ENCODE measurements at places on chromosomes 5 and 9.

DNA sequence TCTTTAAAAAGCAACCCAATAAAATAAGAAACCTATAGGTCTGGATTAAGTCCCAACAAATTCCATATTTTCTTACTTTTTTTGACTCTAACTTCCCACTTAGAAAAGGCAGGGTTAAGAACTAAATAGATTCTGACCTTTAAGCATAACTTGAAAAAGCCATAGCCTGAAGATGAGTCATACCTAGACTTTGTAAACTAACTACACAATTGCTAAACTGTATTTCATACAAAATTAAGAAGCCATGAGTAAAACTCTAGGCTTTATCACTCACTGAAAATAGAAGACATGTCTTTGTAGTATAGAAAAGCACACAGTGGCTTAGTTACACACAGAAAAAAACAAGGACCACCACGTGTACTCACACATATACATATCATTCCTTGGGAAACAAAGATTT is 51.5 kb downstream of the MLLT3 start:
- no peak for DNase-seq

GRCh38 chr5:110383231-110383630 is 343.2 kb downstream of the TMEM232 start:
- DNase-seq, result no peak

GRCh38 chr5:78533356-78533755 is 115.2 kb downstream of the LHFPL2 start:
- no peak for DNase-seq

GRCh38 chr5:174589599-174589998 is 134.8 kb upstream of the MSX2 start:
- DNase-seq, result no peak

DNA sequence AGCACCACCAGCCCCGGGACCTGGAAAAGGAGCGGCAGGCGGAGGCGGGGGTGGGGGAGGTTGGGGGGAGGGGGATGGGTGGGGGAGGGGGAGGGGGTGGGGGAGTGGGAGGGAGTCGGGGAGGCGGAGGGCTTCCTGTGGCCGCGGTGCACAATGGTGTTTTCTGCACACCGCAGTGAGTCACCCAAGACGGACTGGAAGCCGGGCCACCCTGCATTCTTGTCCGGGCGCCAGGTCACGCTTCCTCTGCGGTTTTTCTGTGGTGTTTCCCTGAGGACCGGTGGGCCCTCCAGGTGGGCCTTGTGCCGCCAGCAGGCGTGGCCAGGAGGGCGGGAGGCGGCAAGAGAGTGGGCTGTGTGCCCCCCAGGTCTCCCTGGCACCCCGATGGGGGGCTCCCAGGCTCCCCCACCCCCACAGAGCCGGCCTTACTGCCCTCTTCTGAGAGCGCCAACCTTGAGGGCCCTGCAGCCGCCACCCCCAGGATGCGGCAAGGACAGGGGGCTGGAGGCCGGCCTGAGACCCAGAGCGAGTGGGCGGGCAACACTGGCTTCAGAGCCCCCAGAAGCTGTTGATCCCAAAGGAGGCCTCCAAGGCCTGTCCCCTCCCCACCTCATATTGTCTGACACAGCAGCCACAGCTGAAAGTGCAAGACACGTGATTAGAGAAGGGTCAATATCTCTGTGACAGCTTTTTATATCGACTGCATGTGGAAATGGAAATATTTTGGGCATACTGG is 11.1 kb downstream of the EXD3 start:
- peak; percentile 18 for DNase-seq

DNA sequence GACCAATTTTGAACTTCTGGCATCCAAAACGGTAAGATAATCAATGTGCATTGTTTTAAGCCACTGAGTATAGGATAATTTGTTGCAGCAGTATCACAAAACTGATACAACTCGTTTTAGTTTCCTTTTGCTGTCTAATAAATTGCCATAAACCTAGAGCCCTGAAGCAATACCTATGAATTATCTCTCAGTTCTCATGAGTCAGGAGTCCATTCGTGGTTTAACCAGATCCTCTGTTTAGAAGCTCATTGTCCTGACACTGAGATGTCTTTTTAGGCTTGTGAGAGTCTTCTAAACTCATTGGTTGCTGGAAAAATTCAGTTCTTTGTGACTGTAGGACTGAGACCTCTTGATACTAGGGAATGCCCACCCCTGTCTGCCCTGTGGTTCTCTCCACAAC is 262.9 kb downstream of the SEMA5A start:
- DNase-seq, result no peak

- no peak for DNase-seq
Observed at GRCh38 chr5:71862087-71862486, 143.0 kb downstream of the CARTPT start.

GRCh38 chr5:15385553-15385952 is 114.4 kb upstream of the FBXL7 start:
- DNase-seq, result no peak

DNA sequence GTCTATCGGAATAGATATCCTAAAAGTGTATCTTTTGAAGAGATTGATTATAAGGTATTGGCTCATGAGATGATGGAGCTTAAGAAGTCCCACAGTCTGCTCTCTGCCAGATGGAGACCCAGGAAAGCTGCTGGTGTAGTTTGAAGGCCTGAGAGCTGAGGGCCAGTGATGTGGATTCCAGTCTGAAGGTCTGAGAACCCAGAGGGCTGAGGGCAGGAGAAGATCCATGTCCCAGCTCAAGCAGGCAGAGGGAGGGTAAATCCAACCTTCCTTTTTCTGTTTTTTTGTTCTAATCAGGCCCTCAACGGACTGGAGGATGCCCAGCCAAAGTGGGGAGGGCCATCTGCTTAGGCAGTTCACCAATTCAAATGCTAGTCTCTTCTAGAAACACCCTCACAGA is 11.0 kb upstream of the ABL1 start:
- DNase-seq, result no peak

- no peak for DNase-seq
Observed at GRCh38 chr9:4668604-4669003, 2.3 kb upstream of the SPATA6L start.

- no peak for DNase-seq
Observed at GRCh38 chr5:139243425-139243970, 45.3 kb upstream of the SIL1 start.

DNA sequence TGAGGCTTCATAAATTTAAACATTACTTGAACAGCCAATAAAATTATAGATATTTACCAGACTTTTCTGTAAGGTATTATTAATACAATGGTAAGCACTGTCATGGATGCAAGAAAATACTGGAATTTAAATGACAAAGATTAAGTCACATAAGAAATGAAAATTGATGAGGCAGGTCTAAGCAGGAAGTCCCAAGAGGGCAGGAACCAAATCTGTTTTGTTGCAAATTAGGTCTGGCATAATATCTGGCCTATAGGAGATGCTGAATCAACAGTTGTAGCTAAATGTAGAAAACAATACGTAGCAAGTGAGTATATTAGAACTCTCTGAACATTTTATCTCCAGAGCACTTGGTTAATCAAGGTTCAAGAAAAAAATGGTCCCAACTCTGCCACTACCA is 142.5 kb downstream of the EBF1 start:
- no peak for DNase-seq

- no peak for DNase-seq
Observed at GRCh38 chr5:139966856-139967255, 76.2 kb downstream of the NRG2 start.

DNA sequence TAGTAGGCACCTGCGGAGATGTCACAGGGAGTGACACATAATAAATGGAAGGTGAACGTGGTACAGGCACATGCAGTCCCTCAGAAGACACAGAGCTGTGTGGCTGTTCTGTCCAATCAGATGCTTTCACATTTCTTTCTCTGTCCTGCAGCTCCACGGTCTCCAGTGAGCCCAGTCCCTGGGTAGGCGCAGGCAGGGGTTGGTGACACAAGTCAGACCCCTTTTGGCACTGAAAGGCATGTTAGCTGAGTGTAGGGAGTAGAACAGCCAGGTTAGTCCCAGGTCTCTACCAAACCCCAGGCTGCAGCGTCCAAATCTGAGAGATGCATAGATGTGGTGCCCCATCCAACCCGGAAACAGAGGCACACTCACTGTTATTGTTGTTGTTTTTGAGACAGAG is 2.8 kb downstream of the SLC31A2 start:
- no peak for DNase-seq

- no peak for DNase-seq
Observed at GRCh38 chr9:114370251-114370967, 17.4 kb downstream of the AKNA start.

DNA sequence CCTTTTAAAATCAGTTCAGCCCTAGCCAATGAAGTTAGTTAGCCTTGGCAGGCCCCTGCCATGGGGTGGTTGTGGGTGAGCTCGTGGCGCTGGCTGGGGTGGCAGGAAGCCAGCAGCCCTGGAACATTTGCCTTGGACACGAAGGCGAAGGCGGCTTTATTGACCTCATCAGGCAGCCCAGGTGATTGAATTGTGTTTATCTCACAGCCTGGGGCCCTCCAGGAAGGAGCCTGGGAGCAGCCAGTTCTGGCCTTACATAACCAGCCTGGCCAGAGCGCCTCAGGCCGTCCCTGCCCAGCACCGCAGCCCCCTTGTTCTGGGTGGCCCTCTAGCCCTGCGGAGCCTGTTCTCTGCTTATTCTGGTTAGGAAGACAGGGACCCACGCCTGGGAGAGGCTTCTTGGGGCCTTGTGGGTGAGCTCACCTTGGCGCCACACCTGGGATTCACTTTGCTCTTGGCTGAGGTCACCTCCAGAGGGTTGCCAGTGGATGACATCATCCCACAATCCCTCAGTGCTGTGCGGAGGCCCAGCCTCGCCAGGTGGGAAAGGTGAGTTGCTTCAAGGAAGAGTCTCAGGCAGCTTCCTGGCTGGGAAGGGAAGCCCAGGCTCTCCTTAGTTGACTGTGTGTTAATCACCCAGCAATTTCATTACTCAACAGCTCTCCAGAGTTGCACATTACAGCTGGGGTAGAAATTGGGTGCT is 54.4 kb upstream of the RPL26L1 start:
- no peak for DNase-seq

DNA sequence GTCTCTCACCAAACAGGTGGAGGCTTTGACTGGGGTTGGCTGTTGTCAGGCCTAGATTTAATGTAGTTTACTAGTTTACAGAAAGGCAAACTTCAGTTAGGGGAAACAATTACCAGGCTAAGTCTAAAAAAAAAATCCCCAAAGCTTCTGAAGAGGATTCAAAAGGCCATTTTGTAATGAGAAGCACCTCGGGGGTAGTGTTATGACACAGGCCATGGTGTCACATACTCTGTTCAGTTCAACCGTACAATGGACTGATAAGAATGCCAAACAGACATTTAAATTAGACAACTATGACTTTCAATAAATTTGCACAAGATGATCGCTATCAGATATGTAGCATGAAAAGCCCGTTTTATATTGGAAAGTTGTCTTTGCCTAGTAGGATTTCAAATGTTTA is 120.1 kb upstream of the PCA3 start:
- DNase-seq, result no peak

- DNase-seq, result no peak
Observed at GRCh38 chr9:121564504-121565260, 65.0 kb upstream of the GGTA1 start.

DNA sequence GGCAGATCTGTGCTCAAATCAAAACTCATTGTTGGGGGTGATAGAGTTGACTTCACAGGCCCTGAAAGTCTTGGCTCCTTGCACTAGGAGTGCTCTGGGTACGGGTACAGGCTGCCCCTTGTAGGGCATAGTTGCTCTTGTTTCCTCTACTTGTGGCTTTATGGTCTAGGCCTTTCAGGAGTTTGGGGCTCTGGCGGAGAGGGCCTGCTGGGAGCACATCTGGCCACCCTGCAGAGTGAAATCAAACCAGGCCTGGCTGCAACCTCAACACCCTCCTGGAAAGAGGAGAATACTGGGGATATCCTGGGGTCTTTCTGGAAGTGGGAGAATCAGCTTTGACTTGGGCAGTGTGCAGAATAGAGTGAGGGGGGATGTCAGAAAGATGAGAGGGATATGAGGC is 1.5 kb downstream of the TGFBI start:
- no peak for DNase-seq

DNA sequence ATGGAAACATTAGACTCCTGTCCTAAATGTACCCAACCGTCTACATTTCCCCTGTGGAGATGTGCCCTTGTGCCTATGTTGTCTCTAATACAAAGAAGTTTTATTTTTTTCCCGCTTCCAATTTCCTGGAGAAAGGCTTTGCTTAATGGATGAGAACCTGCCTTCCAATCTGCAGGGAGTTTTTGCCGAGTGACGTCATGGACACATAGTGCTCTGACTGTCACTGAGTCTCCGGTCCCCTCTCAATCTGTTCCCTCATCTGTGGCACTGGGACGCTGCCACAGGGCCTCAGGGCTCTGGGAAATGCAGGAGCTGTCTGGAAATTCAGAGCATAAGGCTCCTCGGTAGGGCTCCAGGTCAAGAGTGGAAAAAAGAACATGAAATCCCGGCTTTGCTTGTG is 144.8 kb downstream of the PDZD2 start:
- no peak for DNase-seq

- DNase-seq, result no peak
Observed at GRCh38 chr9:99749641-99750040, 72.0 kb upstream of the NR4A3 start.

- DNase-seq, result no peak
Observed at GRCh38 chr5:138623053-138623452, 47.9 kb upstream of the HSPA9 start.

GRCh38 chr9:115548609-115549260 is 430.8 kb upstream of the TNC start:
- DNase-seq, result no peak

- DNase-seq, result no peak
Observed at GRCh38 chr9:137814436-137814835, 63.1 kb upstream of the CACNA1B start.

DNA sequence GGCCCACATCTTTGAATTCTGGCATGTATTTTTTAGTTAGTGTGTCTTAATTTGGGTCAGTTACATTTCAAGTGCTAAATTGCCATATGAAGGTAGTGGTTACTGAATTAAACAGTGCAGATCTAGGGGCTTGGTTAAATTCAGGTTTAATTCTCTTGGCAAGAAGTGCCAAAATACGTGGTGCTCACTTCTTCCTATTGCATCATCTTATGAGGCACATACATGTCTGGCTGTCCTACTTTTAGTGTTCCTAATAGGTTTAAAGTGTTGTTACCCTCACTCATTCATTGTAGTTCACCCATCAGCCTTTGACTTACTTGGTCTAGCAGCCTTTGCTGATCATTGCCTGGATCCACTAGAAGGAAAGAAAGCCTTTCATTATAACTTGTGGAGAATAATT is 59.5 kb downstream of the RPS6 start:
- no peak for DNase-seq

DNA sequence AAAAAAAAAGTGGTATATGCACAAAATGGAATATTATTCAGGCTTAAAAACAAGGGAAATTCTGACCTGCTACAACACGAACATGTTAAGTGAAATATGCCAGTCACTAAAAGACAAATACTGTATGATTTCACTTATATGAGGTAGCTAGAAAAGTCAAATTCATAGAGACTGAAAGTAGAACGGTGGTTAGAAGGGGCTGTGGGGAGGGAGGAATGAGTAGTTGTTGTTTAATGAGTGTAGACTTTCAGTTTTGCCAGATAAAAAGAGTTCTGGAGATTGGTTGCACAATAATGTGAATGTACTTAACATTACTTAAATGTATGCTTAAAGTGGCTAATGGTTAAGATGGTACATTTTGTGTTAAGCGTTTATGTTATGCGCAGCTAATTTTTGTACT is 79.5 kb upstream of the IL12B start:
- DNase-seq, result no peak

GRCh38 chr9:125649315-125649714 is 57.7 kb downstream of the MAPKAP1 start:
- no peak for DNase-seq
